ENCODE measurements at places on chromosomes 13 and 19. TPM values are rescaled to one million over a fixed set of nuclear protein-coding genes. Genes with fewer than 3 reads are reported as not detected.

GRCh38 chr13:75687150-75687763, 51.1 kb downstream of the LMO7 start:
- H3K4me1 ChIP-seq: peaks cover 21% of the 10 kb centered on the region
- H3K36me3 ChIP-seq: no peaks in the 10 kb centered on the region
- DNase-seq: peak; percentile 68
- H3K27ac ChIP-seq: no peak overlapping the region
- no peaks in the 10 kb centered on the region for H3K27me3 ChIP-seq

DNA sequence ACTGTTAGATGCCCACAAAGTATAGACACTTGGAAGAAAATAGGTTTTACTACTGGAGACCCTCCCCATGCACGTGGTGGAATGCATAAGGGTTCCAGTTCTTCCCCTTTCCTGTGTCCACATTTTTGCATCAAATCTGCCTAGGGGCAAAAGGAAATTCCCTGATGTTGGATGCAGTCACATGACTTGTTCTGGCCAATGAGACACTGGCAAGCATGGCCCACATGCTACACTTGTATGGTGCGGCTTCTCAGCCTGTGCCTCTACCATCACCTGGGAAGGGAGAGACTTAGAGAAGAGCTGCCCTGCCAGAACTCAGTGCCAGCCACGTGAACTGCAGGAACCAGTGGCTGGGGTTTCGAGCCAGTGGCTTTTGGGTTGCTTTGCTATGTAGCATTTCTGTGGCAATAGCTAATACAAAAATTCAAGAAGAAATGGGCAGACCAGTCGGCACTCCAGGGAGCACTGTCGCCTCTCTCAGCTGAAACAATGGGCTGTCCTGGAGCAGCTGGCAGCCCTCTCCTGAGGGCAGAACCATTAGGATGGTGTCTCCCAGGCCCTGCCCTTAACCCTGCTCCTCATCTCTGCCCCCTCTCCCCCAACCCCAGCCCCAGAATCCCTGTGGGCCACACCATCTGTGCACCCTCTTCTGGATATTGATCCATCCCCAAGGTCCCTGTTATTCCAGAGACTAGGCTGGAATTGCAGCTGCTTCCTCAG, 634.0 kb downstream of the UQCRFS1 start:
- no peaks in the 10 kb centered on the region for H3K27me3 ChIP-seq
- no peak overlapping the region for H3K4me3 ChIP-seq
- no peak overlapping the region for H3K27ac ChIP-seq
- no peak for DNase-seq
- H3K4me1 ChIP-seq: no peaks in the 10 kb centered on the region

- H3K4me3 ChIP-seq: peak overlapping the region; percentile 92
- H3K27ac ChIP-seq: peak overlapping the region; percentile 99
- no peak for DNase-seq
Measured at GRCh38 chr19:1171755-1172352, 2.2 kb downstream of the SBNO2 start.

DNA sequence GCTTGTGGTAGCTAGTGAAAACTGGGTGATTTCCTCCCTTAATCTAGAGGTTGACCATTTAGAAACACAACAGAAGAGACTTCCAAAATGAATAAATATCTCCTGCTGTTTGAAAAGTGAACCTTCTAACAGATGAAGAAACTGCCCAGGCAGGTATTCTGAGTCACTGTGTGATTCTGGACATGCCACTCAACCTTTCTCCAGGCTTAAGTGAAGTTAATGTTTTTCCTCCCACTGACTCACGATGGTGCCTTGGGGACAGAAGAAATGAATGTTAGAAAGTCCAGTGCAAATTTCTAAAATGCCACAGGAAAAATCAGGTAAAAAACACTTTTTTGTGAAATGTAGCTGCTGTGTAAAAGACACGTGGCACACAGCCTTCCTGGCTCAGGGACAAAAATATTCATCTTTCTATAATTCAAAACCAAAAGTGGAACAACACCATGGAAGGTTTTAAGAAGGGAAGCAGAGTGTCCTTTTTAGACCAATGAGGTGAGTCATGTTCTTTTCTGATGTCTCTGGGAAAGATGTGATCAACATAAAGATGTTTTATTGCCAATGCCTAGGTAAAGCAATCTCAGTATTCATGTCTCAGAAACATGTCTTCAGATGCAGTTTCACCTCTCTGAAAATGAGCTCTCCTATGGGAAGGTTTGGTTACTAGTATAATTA, 9.1 kb downstream of the UBE2L5 start:
- no peaks in the 10 kb centered on the region for H3K36me3 ChIP-seq
- DNase-seq: peak; percentile 8
- H3K27me3 ChIP-seq: no peaks in the 10 kb centered on the region
- no peak overlapping the region for H3K4me3 ChIP-seq

GRCh38 chr13:41054212-41054877, 7.0 kb upstream of the WBP4 start:
- peaks cover 14% of the 10 kb centered on the region for H3K4me1 ChIP-seq
- no peaks in the 10 kb centered on the region for H3K27me3 ChIP-seq
- H3K4me3 ChIP-seq: no peak overlapping the region
- H3K27ac ChIP-seq: no peak overlapping the region

GRCh38 chr19:33618884-33619283, 2.9 kb upstream of the CHST8 start:
- H3K4me3 ChIP-seq: no peak overlapping the region
- DNase-seq: no peak
- no peaks in the 10 kb centered on the region for H3K4me1 ChIP-seq
- peaks cover 37% of the 10 kb centered on the region for H3K27me3 ChIP-seq
- H3K36me3 ChIP-seq: no peaks in the 10 kb centered on the region

- H3K36me3 ChIP-seq: no peaks in the 10 kb centered on the region
- no peak overlapping the region for H3K27ac ChIP-seq
- no peak overlapping the region for H3K4me3 ChIP-seq
- no peaks in the 10 kb centered on the region for H3K4me1 ChIP-seq
Measured at GRCh38 chr13:48646791-48647190, 6.9 kb upstream of the CYSLTR2 start.

DNA sequence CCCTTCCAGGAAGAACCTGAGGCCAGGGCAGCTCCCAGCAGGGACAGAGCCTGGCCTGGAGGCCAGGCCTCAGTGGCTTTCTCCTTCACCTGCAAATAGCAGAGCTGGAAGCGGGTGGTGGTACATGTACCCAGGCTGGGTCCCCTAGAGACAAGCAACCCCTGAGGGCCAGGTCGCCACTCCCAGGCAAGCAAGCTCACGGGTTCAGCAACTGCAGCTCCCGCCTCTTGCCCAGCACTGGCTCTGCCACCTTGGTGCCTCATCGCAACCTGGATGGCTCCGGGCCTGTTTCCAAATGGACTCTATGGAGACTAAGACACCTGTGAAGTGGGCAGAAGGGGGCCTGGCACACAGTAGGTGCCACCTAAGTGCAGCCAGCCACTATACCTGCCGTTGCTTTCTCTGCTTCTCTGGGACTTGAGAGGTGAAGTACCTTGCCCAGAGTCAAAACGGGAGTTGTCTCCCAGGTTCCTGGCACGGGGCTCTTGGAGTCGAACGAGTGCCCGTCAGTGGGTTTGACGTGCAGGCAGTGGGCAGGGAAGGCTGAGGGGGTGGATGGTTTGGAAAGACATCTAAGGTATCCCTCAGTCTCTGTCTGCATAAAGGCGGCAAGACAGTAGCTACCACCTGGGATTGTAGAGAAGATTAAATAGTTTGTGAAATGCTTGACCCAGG, 2.4 kb upstream of the PLPP2 start:
- H3K27me3 ChIP-seq: peaks cover 51% of the 10 kb centered on the region
- H3K4me3 ChIP-seq: no peak overlapping the region
- H3K27ac ChIP-seq: no peak overlapping the region
- H3K4me1 ChIP-seq: peaks cover 6% of the 10 kb centered on the region
- no peak for DNase-seq

GRCh38 chr13:106299621-106300020, 235.8 kb downstream of the EFNB2 start:
- H3K4me1 ChIP-seq: no peaks in the 10 kb centered on the region
- no peak overlapping the region for H3K4me3 ChIP-seq
- H3K36me3 ChIP-seq: no peaks in the 10 kb centered on the region
- no peak for DNase-seq
- H3K27me3 ChIP-seq: no peaks in the 10 kb centered on the region

- no peak overlapping the region for H3K27ac ChIP-seq
- H3K4me3 ChIP-seq: no peak overlapping the region
- no peaks in the 10 kb centered on the region for H3K36me3 ChIP-seq
- peak; percentile 81 for DNase-seq
Measured at GRCh38 chr13:114212158-114212495, 22.6 kb upstream of the CDC16 start.

GRCh38 chr13:23399347-23399746, 34.2 kb downstream of the SACS start:
- H3K4me1 ChIP-seq: no peaks in the 10 kb centered on the region
- no peaks in the 10 kb centered on the region for H3K27me3 ChIP-seq
- H3K36me3 ChIP-seq: no peaks in the 10 kb centered on the region
- no peak for DNase-seq
- H3K27ac ChIP-seq: no peak overlapping the region

DNA sequence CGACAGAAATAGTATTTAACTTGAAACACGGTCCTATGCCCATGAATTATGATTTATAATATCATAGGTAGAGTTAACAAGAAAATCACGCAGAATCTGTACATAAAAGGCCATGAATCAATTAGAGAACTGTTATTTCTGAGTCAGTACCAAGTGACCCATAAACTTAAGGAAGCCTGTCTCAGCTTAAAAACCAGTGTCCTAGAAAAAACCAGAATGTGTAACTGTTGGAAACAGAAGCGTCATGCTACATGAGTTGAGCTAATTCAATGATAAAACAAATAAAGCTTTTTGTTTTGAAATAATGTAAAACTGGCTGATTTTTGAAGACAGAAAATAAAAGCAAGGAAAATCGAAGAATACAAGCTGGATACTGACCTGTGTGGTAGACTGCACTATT, 34.8 kb upstream of the SGCG start:
- no peak for DNase-seq
- H3K36me3 ChIP-seq: no peaks in the 10 kb centered on the region
- H3K27ac ChIP-seq: no peak overlapping the region
- no peaks in the 10 kb centered on the region for H3K27me3 ChIP-seq

DNA sequence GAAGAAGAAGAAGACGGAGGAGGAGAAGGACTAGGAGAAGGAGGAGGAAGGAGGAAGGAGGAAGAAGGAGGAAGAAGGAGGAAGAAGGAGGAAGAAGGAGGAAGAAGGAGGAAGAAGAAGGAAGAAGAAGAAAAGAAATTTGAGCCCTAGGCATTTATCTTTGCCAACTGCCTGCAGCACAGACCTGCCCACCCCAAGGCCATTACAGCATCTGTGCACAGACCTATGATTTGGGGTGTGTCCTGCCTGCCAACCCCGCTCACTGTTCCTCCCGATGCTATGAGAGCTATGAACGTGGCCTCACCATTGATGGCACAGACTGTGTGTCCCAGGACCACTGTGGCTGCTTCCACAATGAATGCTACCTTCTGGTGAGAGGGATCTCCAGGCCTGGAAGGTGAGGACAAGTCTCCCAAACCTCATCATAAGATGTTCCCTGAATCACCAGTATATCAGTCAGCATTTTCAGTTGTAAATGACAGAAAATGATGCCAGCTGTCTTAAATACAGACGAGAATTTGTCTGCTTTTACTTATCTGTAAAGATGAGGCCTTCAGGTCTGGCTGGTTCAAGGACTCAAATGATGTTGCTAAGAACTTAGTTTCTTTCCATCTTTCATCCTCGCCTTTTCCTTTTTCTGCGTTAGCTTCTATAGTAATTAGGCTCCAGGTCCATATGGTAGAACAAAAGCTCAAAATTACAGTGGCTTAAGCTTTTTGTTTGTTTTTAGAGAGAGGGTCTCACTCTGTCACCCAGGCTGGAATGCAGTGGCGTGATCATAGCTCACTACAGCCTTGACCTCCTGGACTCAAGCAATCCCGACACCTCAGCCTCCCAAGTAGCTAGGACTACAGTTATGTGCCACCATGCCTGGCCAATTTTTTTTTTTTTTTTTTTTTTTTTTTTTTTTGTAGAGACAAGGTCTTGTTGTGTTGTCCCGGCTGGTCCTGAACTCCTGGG, 3.9 kb upstream of the SDHAF1 start:
- no peaks in the 10 kb centered on the region for H3K4me1 ChIP-seq
- DNase-seq: no peak
- no peak overlapping the region for H3K27ac ChIP-seq
- no peaks in the 10 kb centered on the region for H3K36me3 ChIP-seq
- H3K4me3 ChIP-seq: no peak overlapping the region
- peaks cover 12% of the 10 kb centered on the region for H3K27me3 ChIP-seq

- H3K27ac ChIP-seq: no peak overlapping the region
- H3K27me3 ChIP-seq: no peaks in the 10 kb centered on the region
- no peak for DNase-seq
Measured at GRCh38 chr13:31224963-31225559, 25.3 kb downstream of the B3GLCT start.

DNA sequence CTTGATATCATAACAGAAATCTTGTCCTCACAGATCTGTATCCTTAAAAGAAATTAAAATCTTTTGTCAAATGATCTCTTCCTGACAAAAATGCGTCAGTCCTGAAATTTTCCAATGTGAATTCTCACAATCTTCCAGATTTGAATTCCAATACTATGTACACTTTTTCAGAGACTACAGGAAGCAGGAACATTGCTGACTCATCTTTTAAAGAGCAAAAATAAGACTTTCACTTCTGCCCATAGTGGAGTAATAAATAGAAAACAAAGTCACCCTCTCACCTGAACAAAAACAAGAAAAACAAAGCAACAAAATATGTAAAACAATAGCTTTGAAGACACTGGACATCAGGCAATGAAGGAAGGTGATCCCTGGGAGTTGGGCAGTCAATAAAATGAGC, 167.0 kb upstream of the IPO5 start:
- no peak overlapping the region for H3K27ac ChIP-seq
- H3K4me3 ChIP-seq: no peak overlapping the region
- no peaks in the 10 kb centered on the region for H3K4me1 ChIP-seq

DNA sequence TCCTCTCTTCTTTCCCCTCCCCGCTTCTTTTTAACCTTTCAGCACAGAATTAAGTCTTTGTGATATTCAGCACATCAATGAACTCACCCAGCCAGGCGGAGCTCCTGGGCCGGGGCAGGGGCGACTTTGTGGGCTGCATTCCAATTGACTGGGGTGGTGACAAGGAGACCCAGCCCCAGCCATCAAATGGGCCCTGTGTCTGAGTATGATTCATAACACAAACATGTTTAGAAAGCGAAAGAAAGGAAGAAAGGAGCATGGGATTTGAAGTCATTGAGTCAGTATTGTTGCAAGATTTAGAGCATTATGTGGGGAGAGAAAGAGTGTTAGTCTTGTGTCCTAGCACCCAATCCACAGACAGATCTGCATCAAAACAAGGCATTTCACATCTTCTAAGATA, 185.3 kb downstream of the LHFPL6 start:
- DNase-seq: peak; percentile 72
- peak overlapping the region; percentile 10 for H3K4me3 ChIP-seq
- no peaks in the 10 kb centered on the region for H3K4me1 ChIP-seq
- H3K27me3 ChIP-seq: no peaks in the 10 kb centered on the region

DNA sequence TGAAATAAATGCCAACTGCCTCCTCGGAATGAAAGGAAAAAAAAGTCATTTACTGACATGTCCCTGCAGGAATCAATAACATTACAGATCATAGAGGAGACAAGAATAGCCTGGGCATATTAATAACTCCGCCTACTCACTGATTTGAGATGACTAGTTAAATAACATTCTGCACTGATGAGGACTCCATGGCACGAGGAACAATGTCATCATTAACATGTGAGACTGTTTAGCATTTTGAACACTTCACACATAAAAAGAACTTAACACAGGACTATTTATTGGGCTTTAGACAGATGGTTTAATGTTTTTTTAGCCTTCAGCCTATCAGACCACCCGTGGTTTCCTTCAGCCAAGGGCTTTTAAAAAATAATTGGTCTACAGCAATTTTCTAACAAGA, 170.1 kb downstream of the OLFM4 start:
- no peak overlapping the region for H3K4me3 ChIP-seq
- H3K27ac ChIP-seq: no peak overlapping the region
- H3K27me3 ChIP-seq: no peaks in the 10 kb centered on the region
- no peaks in the 10 kb centered on the region for H3K36me3 ChIP-seq

Gene RAB3A
- total RNA-seq: 2.8 TPM

Gene CD22
- total RNA-seq: 0.18 TPM

Gene ATP4A
- not detected for total RNA-seq

Data from IMR-90 (cell line).